ENCODE measurements at places on chromosomes 4 and X.

- DNase-seq: peak; percentile 8
These were observed 268.6 kb upstream of the VCX start for GRCh38 chrX:7574325-7574724.

DNA sequence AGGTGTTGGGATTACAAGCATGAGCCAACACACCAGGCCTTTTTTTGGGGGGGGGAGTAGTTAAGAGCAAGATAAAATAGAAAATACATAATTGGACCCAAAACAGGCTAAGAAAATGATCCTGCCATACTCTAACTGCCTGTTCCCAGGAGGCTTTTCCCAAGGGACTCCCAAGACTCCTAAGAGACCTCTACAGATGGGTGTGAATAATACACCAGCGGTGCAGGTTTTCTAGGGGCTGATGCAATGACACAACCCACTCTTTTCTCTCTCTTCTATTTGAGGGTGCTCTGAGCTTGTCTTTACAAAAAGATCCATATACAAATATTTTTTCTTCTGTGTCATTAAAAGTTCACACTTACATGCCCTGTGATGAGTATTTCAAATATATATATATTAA lies 116.9 kb downstream of the RASL11B start:
- DNase-seq: no peak

DNA sequence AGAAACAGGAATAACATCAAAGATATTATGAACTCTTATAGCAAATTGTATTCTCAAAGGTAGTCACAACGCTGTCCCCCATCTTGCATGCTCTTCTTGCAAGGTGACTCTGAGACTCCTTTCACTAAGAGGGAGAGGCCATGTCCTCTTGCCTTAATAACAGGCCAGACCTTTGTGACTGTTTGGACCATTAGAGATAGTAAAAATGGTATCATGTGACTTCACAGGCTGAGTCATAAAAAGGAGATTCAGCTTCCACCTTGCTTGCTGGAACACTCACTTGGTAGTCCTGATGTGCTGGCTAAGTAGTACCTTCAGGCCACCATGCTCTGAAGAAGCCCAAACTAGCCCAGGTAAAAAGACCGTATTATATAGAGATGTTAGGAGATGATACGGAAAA lies 143.8 kb downstream of the FBXW7 start:
- DNase-seq: no peak

DNA sequence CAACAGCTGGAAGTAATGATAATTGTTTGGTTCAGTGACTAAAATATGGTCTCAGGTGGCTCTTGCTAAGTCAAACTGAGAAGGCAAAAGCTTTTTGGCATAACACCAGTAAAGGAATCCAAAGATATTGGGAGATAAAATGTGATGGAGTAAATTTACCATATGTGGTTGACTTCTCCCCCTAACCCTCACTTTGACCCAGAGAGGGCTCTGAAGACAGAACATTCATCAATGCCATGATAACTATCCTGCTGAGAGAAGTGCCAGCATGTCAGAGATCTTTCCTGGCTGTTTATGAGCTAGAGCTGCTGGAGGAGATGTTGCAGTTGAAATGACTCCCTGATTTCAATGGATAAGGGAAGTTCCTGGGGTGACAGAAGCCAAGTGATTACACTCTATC lies 213.4 kb downstream of the SPCS3 start:
- no peak for DNase-seq

GRCh38 chrX:76147106-76147505 lies 25.8 kb upstream of the PBDC1 start:
- no peak for DNase-seq
